ENCODE measurements at places on chromosomes 16 and 17.

DNA sequence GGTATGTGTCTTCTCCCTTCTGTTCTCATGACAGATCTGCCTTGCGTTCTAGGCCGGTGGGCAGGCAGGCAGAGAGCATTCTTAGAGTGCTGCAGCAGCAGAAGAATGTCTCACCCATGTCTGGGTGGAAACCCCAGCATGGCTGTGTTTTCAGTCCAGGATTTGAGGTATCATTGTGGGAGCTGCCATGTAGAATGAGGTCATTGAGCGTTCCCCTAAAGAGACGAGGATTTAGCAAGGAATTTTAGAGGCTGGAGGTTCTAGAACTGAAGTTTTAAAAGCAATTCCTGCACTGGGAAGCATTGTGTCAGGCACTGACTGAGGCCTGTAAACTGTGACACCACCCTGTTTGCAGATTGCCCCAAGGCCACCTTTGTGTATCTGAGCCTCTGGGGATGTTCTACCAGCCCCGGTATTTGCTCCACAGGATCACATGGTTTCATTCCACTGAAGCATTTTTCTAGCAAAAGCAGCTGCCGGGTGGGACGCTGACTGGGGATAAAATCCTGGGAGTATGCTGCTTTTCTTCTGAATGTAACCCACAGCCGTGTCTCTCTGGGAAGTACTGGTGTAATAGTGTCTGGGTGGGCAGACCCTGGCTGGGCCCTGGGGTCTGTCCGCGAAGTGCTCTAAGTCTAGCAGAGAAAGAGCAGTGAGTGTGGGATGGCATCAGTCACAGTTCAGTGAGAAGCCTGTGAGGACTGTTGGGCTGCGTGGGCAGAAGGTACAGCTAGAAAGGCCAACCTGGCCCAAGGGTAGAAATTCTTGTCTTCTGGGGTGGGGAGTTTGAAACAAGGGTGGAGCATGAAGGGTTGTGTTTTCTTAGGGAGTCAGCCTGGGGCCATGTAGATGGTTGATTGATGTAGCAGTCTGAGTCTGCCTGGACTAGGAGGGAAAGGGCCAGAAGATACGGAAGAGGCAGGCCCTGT is 30.2 kb downstream of the PLCD3 start:
- DNase-seq, result no peak

GRCh38 chr17:74457146-74457819 is 9.2 kb upstream of the CD300A start:
- DNase-seq, result peak; percentile 79

- no peak for DNase-seq
Observed at GRCh38 chr17:10292057-10292937, 80.5 kb downstream of the MYH13 start.

DNA sequence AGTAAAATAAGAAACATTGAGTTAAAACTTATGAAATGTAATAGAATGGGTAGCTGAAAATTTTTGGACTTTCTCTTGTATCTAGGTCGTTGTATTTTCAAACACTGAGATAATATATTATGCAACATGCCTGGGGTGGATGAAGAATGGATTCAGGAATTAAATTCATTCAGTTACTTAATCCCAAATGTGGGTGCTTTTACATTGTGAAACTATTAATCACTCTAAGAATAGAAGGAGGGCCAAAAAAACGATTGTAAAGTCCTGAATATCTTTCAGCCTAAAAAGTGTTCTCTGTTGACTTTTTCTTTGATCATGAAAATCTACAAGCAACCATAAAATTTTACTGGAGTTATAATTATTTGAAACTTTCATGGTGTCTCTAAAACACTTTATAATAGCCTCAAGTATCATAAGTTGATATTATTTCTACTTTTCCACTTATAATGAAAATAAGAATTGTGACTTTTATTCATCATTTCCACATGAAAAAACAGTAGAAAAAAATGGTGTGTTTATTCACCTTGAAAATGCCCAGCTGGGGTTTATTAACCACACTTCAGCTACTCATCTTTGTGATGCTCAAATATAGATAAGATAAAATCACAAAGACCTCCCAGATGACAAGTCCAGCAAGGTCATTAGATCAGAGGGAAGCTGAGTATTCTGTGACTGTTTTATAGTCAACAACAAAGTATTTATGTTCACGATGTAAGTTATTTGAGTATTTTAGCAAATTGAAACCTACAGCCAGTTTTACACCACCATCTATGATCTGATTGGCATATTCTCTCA is 619.9 kb upstream of the SOX9 start:
- no peak for DNase-seq

GRCh38 chr17:2398182-2398581 is 2.7 kb downstream of the MNT start:
- DNase-seq, result no peak

- no peak for DNase-seq
Observed at GRCh38 chr16:4945560-4946502, 8.9 kb upstream of the PPL start.

DNA sequence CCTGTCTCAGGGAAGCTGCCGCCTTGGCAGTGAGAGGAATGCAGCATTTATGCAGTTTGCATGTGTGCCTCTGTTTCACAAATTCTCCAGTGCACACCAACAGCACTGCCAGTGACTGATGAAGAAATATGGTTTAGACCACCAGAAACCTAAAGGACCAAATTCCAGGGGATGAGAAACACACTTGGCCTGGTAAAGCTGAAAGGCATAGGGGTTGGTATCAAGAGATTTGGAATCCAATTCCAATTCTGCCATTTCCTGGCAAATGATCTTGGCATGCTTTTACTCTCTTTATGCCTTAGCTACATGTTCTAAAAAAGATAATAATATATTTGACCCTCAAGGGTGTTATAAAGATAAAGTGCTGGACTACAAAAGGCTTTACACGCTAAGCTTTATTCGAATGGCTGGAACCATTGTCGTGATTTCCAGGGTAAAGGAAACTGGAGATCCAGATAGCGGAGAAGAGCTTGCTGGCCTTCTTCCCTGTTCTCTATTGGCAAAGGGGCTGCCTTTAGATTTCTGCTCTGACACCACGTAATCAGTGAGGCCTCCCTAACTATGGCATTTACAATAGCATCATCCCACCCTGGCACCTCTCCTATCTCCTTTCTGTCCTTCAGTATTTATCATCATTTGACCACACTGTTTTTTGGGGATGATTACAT is 359.8 kb upstream of the ASIC2 start:
- no peak for DNase-seq

GRCh38 chr16:74666010-74666421 is 661 bp downstream of the RFWD3 start:
- no peak for DNase-seq

- no peak for DNase-seq
Observed at GRCh38 chr17:49602783-49603182, 27.1 kb downstream of the NXPH3 start.

DNA sequence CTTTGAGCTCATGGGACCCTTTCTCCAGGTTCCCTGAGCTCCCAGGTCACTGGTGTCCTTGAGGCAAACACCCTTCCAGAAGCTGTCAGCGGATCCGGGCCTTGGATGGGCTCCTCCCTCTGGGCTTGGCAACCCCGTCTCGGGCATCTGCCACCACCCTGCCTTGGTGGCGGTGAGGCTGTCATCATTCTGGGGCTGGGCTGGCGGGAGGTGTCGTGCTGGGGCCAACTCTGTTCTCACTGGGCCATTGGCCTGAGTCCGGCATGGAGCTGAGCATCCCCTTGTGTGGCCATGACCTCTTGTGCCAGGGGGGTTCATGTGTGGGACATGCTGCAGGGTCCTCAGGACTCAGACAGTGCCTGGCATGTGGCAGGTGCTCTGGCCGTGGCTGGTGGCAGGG is 197.6 kb downstream of the LAT start:
- no peak for DNase-seq

- DNase-seq, result no peak
Observed at GRCh38 chr17:80064696-80065095, 28.3 kb downstream of the CCDC40 start.

Data from stimulated activated CD4-positive, alpha-beta T cell treated with anti-CD3 and anti-CD28 coated beads, Interleukin-2, amount 100 ng/mL, for 24 hours (primary cell).